Nephron progenitor cell (in vitro differentiated cells): ENCODE measurements at places on chromosomes 12 and 14.

GRCh38 chr12:91515944-91516694 is 333.5 kb upstream of the DCN start:
- no peak for DNase-seq

DNA sequence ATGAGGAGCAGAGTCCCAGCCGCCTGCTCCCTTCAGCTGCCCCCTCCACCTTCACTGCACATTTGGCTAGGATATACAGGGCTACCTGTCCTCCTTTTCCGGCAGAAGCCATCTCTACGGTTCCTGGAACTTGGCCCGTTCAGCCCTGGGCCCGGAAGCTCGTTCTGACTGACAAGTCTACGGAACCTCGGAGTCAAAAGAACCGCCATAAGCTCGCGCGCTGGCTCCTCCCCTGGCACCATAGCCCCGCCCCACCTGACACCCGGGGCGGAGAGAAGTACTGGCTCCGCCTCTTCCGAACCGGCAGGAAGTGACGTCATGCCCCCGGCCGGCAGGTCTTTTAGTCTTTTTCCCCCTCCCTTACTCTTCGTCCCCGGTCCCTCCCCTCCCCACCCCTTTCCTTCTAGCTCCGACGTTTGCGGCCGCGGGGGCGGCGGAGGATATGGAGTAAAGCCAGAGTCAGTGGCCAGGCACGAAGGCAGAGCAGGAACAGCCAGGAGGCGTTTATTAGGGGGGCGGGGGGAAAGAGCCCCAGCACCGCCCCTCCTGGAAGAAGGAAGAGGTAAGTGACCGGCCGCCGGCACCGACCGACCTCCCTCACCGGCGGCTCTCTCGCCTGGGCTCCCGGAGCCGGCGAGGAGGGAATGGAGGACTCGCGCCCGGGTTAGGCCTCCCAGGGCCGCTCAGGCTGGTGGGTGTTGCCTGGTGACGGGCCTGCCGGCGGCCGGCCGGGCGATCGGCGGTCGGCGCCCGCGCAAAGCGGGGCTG is at the start of the genes DEPDC4 and SCYL2:
Gene DEPDC4 (minus strand): TSS at position 245 of the 768 bp plus-strand sequence. CDS start 3 bp downstream, at position 242.
Gene SCYL2 (plus strand): TSS at position 343 of the 768 bp plus-strand sequence. CDS start 15,794 bp downstream, outside the sequence.
- peak; percentile 93 for DNase-seq

DNA sequence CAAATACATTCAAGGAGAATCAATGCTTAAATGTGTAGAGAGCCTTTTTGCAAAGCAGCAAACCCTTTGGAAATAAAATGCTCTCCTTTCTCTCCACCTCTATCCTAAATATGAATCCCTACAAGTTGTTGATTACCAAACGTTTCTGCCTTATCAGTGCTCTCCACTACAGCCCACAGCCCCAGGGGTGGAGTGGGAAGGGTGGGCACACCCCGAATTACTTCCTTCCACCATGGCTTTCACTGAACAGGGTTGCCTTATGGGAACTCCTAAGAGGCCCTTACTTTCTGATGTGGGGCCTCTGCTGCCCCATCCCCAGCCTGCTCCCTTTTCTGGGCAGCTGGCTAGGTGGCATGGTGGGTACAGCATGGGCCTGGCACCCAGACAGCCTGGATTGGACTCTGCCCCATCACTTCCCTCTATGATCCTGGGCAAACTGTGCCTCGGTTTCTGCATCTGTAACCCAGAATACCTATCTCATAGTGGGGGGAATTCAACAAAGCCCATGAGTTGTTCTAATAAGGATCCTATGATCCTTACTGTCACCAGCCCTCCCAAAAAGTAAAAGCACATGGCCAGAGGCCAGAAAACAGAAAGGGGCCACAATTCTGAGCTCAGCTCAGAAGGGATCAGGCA is 16.1 kb downstream of the AK7 start:
- no peak for DNase-seq

DNA sequence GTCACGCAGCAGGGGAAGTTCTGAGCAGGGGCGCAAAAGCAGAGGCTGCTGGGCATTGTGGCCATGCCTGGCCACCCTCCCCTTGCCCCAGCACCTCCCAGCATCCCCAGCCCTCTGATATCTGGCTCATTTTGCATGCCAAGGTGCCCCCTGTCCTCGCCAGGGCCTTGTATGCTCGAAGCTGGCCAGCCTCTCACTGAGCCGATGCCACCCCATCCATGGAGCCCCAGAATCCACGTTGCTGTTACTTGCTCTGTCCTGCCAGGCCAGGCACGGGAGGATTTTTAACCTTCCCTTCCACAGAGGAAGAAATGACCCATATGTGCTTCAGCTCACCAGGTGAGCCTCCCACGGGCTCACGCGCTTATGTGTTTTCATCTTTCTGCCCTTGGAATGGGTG is 413.4 kb downstream of the BCL11B start:
- no peak for DNase-seq

DNA sequence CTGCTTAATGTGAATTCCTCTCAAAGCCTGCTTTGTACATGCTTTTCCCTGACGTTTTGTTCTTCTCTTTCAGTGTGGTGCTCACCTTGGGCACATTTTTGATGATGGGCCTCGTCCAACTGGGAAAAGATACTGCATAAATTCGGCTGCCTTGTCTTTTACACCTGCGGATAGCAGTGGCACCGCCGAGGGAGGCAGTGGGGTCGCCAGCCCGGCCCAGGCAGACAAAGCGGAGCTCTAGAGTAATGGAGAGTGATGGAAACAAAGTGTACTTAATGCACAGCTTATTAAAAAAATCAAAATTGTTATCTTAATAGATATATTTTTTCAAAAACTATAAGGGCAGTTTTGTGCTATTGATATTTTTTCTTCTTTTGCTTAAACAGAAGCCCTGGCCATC is 184.6 kb downstream of the MSRB3 start:
- DNase-seq: no peak

DNA sequence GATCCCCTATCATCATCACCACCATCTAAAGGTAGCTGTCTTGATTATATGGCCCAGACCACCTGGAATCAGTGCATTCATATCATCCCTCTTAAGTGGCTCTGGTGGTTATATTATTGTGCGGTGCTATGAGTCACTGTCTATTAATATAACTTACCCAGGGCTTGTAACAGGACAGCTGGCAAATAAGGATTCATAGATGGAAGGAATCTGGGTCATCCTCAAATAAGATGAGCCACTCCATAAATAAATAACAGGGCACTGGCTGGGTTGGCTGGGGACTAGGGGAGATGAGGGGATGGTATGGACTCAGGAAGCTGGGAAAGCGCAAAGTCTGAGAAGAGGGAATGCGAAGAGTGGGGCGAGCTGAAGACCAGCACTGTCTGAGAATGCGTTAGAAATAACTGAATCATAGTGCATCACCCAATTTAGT is 216.1 kb downstream of the NUAK1 start:
- no peak for DNase-seq

GRCh38 chr12:94620621-94621020 is 29.7 kb downstream of the TMCC3 start:
- no peak for DNase-seq

GRCh38 chr14:64952598-64953309 is 10.2 kb upstream of the GPX2 start:
- DNase-seq: no peak

DNA sequence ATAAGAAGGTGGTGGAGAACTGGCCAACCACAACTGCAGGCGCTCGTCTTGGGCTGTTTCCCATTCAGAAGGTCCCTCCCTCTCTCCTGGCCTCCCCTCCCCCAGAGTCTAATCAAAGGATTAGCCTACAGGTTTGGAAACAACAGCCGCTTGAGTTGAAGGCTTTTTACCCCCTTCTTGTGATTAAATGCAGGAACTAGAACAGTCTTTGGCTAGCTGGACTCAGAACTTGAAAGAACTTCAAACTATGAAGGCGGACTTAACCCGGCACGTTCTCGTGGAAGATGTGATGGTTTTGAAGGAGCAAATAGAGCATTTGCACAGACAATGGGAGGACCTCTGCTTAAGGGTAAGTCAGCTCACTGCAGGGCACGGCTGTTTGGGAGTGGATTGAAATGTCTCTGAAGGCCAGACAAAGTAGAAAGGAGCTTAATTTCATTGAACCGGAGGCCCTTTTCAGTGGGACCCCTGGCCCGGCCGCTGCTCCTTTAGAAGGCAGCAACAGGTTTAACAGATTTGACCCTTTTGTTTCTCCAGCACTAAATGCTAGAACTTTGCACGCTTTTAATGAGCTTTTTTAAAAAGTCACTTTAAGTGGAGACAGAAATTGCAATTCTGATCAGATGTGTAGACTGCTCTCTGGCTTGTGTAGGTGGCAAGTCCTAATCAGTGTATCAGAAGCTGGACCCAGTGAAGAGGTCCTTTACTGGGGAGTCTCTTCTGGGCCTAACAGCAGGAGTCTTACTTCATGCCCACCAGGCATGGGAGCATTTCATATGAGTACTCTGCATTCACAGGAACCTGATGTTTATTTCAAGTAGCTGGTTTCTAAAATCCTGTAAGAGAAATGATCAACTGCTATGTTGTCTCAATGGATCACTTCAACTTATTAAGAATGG is 107.7 kb downstream of the ESR2 start:
- DNase-seq: peak; percentile 29

- DNase-seq: no peak
Measured at GRCh38 chr14:39912192-39913100, 480.2 kb upstream of the FBXO33 start.

GRCh38 chr14:79298373-79298772 is 912.9 kb downstream of the DIO2 start:
- no peak for DNase-seq

DNA sequence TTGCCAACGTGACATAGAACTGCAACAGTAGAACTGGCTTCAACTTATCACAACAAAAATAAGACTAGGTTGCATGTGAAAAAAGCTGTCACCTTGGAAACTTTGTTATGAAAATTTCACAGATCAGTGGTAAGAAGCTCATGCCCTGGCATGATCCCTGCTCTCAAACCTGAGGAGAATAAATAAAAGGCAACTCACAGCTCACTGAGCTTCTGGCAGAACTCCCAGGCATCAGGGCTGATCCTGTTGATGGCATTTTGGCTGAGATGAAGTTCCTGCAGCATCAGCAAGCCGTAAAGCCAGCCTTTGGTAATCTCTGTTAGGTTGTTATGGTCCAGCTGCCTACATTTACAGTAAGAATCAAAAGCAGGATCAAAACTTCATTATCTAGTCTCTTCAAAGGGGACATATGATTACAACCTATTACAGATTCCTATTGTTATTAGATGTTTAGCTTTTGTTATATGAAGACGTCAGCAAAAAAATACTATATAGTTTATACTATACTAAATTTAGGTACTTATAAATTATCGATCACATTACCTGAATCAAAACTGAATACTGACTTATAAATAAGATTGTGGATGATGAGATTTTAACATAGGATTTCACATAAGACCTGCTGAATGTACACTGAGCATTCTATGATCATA is 32.0 kb downstream of the LRIG3 start:
- no peak for DNase-seq

- no peak for DNase-seq
Measured at GRCh38 chr12:56644654-56645053, 1.1 kb downstream of the ATP5F1B start.

DNA sequence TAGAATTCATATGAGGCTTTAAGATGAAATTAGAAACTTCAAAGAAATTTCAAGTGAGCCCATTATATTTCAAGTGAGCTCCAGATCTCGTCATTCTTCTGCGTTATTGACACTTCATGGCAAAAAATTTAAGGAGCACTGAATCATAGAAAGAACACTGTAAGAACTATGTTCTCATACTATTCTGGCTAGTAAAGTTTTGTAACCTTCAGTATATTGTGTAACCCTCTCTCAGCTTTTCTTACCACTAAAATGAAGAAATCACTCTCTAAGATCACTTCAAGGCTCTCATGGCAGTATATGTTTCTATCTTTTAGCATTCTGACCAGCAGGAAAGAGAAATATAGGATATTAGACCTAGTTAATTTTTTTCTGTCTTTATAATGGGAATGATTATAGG is 6.3 kb downstream of the GPHN start:
- DNase-seq: no peak

DNA sequence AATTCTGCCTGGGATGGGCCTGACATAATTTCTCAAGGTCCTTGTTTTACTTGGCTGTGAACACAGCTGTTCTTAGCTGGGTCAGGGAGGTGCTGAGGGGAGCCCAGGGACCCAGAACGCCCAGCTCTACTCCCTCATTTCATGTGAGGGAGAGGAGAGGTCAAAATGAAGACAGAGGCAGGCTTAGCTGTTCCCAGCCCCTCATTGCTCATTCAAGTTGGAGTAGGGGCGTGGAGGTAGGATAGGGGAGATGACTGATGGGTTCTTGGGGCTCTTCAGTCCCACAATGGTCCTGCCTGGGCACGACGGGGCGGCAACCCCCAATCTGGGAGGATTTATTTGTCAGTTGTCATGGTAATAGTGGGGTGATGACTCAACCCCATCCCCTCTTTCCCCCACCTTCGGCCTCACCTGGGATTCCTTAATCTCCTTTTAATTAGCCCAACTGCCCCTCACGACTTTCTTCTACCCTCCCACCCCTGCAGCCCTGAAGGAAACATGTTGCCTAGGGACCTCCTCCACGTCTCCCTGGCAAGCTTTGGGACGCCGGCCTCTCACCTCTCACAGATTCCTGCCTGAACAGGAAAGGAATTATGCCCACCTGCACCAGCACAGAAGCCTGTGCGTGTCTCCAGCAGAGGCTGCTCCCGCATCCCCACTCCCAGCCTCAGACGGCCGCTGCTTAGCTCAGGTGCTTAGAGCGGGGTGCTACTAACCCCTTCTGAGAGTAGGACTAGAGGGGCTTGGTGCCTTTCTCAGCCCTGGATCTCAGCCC is 10.2 kb downstream of the SPRYD3 start:
- DNase-seq: no peak

DNA sequence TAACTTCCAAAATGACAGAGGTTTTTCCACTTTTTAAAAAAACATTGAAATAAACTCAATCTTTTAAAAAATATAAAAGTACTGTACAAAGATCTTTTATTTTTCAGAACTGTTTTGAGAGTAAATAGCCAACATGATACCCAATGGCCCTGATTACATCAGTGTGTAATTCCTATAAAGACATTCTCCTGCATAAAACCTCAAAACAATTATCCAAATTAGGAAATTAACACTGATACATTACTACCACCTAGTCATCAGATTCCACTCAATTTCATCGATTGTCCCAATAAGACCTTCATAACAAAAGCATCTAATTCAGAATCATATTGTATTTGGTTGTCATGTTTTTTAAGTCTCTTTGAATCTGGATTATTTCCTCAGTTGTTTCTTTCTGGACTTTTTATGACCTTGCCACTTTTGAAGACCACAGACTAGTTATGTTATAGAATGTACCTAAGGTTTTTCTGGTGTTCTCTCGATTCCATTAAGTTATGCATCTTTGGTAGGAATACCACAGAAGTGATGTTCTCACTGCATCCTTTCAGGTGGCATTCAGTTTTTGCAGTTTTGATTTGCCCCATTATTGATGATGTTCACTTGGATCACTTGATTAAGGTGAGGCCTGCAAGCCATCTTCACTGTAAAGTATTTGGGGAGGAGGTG is 4.0 kb upstream of the YEATS4 start:
- DNase-seq: no peak

DNA sequence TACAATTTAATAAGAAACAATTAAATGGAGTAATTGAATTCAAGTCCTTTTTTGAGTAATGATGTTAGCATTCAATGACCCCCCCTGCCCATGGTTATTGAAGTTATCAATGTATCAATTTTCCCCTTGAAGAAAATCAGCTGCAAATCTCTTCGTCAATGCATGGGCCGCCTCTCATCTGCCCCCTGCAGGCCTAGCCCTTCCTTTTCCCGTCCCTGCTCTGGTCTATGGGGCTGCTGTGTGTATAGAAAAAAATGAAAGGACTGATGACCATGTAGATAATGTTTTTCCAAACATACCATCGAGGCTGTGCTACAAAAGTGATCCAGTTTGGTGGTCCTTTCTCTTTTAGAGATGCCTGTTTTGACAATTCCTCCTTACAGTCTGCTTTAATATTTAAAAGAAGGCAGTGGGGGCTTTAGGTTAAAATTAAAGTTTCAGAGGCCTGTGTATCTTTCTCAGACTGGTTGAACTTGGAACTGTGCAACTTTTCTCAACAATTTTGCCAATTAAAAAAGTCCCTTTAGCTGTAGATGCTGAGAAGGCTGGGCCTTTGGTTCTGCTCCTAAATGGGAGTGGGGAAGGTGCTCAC is 98.4 kb downstream of the APAF1 start:
- peak; percentile 56 for DNase-seq
